ENCODE measurements at places on chromosomes 1 and 21.

DNA sequence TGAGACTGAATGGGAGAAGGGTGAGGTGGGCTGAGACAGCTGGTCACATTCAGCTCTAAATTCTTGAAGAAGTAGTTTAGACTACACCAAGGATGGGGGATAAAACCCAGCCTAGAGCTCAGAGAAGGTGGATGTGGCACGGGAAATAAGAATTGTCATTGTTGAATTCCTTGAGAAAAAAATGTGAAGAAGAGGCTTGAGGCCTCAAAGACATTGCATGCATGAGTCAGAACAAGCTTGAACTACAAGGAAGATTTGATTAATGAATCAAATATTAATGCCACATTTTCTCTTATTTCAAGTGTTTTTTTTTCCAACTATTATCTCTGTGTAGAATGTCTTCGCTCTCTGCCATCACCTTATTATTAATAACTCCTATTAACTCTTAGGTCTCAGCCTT lies 58.9 kb downstream of the MAP3K7CL start:
- DNase-seq = no peak

- DNase-seq = no peak
Measured at GRCh38 chr1:31904339-31905092, 33.7 kb downstream of the PTP4A2 start.

GRCh38 chr1:104878203-104878909 lies 1128.7 kb downstream of the AMY1C start:
- peak; percentile 68 for DNase-seq

- DNase-seq = peak; percentile 86
Measured at GRCh38 chr1:209190591-209191261, 392.8 kb upstream of the CAMK1G start.

- peak; percentile 27 for DNase-seq
Measured at GRCh38 chr1:245657371-245657770, 502.6 kb downstream of the KIF26B start.

DNA sequence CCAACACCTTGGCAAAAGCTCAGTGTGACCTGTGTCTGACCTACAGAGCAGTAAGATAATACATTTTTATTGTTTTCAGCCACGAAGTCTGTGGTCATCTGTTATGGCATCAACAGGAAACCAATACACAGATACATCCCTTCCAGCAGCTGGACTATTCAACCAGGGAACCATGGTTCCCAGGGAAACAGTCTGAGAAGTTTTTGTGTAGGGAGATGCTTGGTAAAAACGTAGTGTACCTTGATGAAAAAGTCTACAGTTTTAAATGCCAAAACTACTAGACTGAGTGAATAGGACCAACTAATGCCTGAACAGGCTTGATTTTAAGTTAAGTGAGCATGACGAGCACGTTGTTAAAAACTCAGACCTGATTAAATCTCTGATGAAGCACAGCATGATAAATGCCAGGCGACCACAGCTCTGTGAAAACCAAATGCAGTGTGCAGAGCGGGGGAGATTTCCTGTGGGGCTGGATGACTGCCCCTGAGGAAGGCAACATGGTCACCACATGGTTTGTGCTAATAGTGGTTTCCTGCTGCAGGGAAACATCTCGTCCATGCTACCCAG lies 228.9 kb downstream of the TNR start:
- DNase-seq = no peak

DNA sequence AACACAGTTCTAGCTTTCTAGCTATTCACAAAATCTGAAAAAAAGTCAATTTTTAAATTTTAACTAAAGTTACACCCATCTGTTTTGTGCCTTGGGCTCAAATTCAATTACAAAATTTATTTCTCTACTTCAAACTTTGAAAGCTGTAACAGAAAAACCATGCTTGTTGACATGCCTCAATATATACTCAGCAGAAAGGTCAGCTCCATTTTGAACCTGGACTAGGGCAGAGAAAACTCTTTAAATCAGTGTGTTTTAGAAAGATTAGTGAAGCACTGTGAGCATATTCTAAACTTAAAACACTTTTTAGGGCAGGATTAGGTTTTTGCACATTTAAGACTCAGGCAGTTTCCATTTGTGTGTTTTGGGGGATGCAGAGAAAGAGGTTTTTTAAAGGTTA lies 34.4 kb downstream of the SPRTN start:
- no peak for DNase-seq

Data from WTC11 (cell line).